ENCODE measurements at places on chromosomes 6 and 20. TPM values are rescaled to one million over a fixed set of nuclear protein-coding genes. Genes with fewer than 3 reads are reported as not detected.

DNA sequence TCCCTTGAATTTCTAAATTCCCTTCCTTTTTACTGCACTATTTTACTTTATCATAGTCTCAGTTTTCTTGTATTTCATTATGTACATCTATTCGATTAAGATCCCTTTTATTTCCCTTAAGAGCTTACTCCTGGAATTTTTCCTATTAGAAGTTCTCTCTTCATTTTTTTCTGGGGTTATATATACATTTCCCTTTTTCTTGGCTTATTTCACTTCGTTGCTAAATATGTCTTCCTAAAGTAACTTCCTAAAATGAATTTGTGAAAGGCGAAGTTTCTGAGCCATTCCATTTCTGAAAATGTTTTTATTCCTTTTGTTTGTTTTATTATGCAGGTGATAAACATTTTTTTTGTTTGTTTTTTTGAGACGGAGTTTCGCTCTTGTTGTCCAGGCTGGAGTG, 5.9 kb upstream of the CD109 start:
- no peak for DNase-seq

The OVOL2 gene
- not detected for total RNA-seq

- DNase-seq = no peak
These were observed 68.2 kb upstream of the STXBP5 start for GRCh38 chr6:147136057-147136456.

DNA sequence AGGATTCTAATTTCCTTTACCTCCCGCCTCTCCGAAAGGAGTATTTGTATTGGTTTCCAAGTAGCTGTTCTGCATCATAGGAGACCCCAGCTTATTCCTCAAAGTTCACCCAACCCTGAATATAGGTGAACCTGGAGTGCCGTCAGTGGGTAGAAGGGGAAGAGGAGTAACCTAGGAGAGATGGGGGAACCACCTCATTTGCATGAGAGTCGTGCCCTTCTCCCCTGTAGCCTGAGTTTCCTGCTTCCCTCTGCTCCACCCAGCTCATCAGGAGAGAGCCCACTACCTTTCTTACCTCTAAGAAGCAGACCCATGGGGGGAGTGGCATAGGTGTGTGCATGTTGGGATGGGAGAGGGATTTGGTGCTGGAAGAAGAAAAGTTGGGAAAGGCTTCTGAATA, 17.3 kb upstream of the WFDC2 start:
- no peak for DNase-seq

- no peak for DNase-seq
These were observed 26.3 kb downstream of the JAG1 start for GRCh38 chr20:10647471-10647870.

Data from CD8-positive, alpha-beta memory T cell (primary cell).